AG20443 (cell line): ENCODE measurements at places on chromosomes 2 and 18.

- peak; percentile 76 for DNase-seq
Observed at GRCh38 chr2:149743842-149744448, 156.4 kb upstream of the MMADHC start.

GRCh38 chr18:45317948-45318640, 297.2 kb upstream of the SLC14A2 start:
- no peak for DNase-seq

- DNase-seq = no peak
Observed at GRCh38 chr2:233460726-233461441, 105.7 kb downstream of the USP40 start.

- no peak for DNase-seq
Observed at GRCh38 chr2:231924889-231925275, 1.3 kb downstream of the NPPC start.

GRCh38 chr18:75691483-75691882, 264.0 kb upstream of the SMIM21 start:
- no peak for DNase-seq

DNA sequence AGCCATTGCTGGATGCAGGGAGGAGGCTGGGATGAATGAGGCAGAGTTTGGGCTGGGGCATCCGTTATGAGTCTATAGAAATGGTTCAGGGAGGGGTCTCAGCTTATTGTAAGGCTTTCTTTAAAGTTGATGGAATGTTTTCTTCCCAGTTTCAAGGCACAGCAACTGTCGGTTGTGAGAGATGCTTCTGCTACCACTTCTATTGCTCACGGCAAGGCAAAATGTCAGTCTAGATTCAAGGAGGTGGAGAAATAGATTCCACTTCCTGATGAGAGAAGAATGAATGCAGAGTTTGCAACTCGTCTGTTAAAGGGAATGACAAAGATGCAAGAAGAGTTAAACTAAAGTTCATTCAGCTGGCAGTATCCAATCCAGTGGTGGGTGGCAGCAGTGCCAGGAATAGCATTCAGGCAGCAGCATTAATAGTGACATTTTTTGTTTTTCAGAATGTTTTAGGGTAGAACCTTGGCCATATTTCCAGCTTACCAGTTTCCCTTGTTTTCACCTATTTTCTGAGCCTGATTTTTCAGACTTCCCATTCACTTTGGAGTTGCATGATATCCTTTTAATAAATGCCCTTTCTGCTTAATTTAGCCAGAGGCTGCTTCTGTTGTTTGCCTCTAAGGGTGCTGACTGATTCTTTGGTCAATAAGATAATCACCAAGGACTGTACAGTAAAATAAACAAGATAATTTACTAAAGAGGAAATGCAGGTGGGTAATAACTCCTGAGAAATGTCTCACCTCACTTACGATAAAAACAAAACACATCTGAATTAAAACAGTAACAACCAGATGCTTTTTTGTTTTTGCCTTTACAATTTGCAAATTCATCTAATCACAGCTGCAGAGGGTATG, 138.4 kb downstream of the RPIA start:
- DNase-seq = no peak

DNA sequence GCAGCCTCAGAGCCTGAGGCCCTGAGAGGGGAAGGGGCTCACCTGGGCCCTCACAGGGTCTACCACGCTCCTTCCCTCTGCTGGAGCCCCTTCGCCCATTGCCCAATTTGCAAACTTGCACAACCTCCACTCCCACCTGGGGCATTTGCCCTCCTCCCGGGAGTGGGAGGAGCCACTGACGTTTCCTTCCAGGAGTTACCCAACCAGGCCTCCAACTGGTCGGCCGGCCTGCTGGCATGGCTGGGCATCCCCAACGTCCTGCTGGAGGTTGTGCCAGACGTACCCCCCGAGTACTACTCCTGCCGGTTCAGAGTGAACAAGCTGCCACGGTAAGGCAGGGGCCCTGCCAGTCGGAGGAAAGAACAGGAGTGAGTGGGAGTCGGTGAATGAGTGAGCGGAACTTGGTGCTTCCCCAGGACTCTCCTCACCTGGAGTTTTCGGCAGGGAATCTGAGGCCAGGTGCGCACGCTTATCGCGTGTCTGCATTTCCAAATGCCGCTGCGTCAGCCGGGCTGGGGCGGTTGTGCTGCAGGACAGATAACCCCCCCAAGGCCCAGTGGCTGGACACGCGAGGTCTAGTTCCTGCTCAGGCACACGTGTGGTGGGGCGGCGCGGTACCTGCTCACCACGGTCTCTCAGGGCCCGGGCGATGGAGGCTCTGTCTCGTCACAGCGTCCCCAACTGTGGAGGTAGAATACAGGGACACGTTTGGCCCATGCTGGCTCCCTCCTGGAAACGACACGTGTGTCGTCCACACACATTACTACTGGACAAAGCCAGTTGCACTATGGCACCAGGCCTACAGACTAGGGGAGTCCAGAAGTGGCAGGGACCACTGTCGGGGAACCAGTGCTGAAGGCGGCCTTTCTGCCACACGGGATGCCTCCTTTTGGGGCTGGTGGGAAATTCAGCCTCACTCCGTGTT, 11.7 kb downstream of the ANO7 start:
- no peak for DNase-seq

DNA sequence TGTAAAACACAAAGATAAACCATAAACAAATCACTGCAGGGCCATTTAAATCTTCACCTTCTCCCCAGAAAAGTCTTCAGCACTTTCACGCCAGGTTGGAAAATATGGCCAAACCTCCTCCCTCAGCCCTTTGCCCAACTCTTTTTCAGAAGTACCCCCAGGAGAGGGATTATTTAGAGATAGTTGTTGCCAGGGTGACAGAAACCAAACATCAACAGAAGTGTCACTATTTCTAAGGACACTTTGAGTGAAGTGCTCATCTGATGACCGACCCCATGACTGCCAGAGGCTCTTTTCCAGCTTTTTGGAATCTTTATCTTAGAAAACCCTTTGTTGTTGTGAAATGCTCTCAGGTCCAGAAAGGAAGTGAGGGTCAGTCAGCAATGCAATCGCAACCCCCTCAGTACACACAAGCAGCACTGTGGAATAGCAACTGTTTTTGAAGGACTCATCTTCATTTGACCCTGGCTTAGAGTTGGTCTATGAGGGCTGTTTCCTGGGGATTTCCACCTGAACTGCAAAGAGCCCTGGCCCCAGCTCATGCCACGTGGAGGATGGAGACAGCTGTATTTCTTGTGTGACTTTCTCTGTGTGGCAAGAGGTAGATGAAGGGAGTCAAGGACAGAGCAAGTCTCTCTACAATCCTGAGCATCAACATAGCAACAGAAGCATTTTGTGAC, 114.0 kb upstream of the STON1 start:
- no peak for DNase-seq

DNA sequence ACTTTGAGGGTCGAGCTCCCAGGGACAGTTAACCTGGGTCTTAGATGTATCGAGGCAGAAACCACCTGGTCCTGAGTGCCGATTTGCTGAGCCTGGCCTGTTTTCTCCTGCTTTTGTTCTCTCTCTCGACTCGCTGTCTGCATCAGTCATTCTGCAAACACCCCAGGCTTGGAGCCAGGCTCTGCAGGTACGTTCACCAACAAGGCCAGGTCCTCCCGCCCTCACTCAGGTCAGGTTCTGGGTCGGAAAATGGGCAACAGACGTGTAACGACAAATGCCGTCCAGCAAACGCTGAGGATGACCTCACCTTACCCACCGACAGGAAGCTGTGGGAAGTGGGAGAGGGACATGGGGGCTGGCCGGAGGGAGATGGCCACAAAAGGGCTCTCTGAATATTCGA, 57.7 kb upstream of the PXDN start:
- no peak for DNase-seq

GRCh38 chr18:63539904-63540510, 2.2 kb upstream of the SERPINB12 start:
- DNase-seq = peak; percentile 44

- peak; percentile 53 for DNase-seq
Observed at GRCh38 chr2:31980674-31981356, 30.0 kb downstream of the MEMO1 start.

DNA sequence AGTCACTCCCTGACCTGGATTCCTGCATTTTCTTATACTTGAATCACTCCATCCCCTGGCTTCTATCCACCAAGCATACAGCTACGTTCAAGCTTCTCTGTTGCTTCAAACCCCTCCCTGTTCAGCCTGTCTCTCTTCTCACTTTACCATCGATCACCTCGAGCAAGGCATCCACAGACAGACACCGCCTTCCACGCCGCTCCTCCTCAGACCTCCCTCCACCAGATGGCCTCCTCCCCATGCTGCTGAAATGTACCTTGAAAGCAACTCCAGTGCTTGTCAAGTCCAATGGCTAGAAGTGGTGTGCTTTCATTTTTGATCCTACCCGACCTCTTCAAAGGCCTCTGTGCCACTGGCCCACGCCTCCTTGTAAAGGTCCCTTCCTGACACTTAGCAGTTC, 131.3 kb upstream of the ACAA2 start:
- no peak for DNase-seq

- DNase-seq = no peak
Observed at GRCh38 chr2:41129988-41130387, 678.1 kb upstream of the SLC8A1 start.

- no peak for DNase-seq
Observed at GRCh38 chr2:60746318-60746717, 9.8 kb upstream of the PAPOLG start.

DNA sequence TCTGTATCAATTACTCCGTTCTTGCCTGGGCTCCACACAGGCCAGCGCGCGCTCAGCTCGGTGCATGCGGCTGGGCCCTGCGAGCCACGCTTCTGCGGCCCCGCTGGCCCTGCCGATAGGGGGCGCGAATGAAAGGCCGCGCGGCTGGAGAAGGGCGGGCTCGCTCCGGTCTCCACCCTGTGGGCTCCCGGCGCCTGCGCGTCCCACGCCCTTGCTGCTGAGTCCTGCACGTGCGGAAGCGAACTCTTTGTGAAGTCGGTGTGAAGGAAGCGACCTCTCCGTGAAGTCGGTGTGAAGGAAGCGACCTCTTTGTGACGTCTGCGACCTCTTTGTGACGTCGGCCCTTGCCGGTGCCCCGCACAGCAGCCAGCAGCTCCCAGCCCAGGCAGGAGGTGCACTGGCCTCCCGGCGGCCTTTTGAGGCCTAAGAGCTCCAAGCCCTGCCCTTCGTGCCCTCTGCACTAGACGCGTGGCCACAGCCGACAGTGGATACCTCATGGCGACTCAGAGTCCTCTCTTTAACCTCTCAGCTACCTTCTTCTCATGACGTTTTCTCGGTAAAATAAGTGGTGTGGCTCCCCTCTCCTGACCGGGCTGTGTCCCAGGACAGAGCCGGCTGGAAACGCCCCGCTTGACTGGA, 391.9 kb upstream of the RAB6C start:
- no peak for DNase-seq

GRCh38 chr18:73452866-73453265, 585.1 kb upstream of the NETO1 start:
- no peak for DNase-seq

DNA sequence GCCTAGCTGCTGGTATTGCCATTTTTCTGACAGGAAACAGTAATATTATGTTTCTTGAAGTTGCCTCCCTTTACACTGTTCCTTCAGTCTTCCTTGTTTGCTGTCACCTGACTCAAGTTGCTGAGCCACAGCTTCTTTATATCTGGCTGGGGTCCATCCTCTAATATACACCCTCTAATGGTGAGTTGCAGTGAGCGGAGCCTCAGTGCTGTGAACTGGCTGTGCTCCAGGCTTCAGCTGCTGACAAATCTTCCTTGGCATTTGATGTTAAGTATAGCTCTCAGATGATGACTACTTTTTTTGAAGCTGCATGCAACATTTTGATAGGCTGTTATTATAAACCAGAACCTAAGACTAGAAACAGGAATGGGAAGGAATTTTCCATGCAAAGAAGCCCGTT, 366.7 kb downstream of the NUP35 start:
- no peak for DNase-seq

- DNase-seq = peak; percentile 52
Observed at GRCh38 chr2:11811036-11811654, 64.7 kb downstream of the LPIN1 start.

DNA sequence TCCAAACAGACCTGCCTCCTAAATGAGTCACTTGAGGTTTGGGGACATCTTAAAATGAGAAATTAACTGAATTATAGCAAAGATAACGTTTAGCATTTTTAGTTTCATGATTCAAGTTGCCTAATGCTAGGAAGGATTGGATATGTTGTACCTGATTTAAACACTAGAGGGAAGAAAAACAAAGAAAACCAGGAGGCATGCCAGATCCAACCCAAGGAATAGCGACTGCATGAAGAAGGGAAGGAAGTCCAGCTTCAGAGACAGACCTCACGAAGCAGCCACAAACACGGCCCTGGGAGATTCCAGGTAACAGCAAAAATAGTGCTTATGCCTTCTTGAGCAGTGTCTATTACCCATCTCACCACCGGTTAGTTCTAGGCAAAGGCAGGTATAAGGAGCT, 499.9 kb upstream of the SPHKAP start:
- peak; percentile 39 for DNase-seq

DNA sequence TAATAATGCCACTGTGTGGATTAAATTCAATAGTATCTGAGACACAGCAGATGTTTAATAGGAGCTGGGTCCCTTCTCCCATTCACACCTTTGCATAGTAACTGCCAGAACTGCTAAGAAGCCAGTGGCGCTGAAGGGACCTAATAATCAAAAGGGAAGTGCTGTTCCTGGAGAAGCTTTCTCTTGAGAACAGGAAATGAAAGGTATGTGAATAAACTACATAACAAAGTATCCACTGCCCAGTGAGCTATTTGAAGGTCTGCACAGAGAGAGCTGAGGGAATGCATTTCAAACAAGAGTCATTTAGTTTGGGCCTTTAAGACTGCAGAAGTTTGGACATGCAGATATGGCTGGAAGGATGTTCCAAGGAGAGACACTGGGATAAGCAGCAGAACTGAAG, 56.1 kb upstream of the KIDINS220 start:
- DNase-seq = no peak

- DNase-seq = no peak
Observed at GRCh38 chr2:6072768-6073167, 380.6 kb downstream of the SOX11 start.

GRCh38 chr2:150374492-150374891, 113.0 kb downstream of the RND3 start:
- no peak for DNase-seq

GRCh38 chr18:55488473-55488872, 99.5 kb downstream of the TCF4 start:
- no peak for DNase-seq

GRCh38 chr2:134630504-134631159, 88.2 kb downstream of the TMEM163 start:
- DNase-seq = no peak

DNA sequence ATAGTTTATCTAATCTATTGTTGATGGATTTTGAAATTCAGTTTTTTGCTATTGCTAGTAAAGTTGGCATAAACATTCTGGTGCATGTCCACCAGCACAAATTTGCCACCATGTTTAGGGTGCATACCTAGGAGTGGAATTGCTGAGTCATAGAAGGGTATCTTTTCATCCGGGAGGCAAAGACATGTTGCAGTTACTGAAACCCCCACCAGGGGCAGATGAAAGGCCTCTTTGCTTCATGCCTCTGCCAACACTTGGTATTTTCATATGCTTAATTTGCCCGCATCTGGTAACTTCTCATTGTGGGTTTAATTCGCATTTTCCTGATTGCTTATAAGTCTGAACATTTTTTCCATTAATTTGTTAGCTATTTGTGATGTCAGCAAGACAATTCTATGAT, 8.2 kb downstream of the DCC start:
- DNase-seq = no peak

- no peak for DNase-seq
Observed at GRCh38 chr2:45137966-45138695, 128.9 kb upstream of the SIX2 start.
